Right ventricle myocardium inferior (tissue), 1 donor: ENCODE measurements at places on chromosomes 1 and 21. TPM values are rescaled to one million over a fixed set of nuclear protein-coding genes. Genes with fewer than 3 reads are reported as not detected.

GRCh38 chr1:225811622-225812487 lies 1.9 kb downstream of the EPHX1 start:
- no peak for DNase-seq

The TOMM20 gene
- 81.9 TPM for total RNA-seq

The TAS1R1 gene
- total RNA-seq, result not detected

GRCh38 chr1:24199291-24199900 lies 12.3 kb upstream of the IFNLR1 start:
- DNase-seq, result no peak

The CASQ1 gene
- 27.0 TPM for total RNA-seq

The C1orf94 gene
- not detected for total RNA-seq

DNA sequence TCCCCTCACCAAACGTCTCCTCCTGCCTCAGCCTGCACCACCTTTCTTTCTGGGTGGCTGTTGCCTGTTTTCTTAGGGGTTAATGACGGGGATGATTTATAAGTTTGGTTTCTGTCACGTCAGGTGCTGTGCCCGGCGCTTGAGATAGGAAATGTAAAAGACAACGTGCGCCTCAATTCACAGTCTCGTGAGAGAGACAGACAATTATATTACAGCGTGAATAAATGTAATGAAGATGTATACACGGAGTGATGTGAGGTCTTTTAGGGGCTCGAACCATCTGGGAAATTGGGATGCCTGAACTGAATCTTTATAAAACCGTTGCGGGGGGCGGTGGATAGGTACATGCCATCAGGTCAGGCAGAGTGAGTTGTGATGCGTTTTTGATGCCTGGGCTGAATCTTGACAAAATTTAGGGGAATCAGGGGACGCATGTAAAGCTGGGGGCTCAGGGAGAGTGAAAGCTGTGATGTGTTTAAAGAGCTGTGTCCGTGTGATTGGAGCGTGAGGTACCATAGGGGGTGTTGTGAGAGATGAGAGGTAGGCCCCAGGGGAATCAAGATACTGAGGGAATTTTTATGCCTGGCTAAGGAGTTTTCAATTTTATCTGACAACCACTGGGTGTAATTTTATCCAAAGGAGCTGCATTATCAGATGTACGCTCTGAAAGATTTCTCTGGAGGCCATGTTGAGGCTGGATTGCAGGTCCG lies 831 bp downstream of the TIPRL start:
- no peak for DNase-seq

The CYP4A22 gene
- total RNA-seq, result not detected
